NCI-H2081 treated with DMSO at 0.1 percent for 48 hours (cell line): ENCODE measurements at places on chromosomes 3 and 15.

DNA sequence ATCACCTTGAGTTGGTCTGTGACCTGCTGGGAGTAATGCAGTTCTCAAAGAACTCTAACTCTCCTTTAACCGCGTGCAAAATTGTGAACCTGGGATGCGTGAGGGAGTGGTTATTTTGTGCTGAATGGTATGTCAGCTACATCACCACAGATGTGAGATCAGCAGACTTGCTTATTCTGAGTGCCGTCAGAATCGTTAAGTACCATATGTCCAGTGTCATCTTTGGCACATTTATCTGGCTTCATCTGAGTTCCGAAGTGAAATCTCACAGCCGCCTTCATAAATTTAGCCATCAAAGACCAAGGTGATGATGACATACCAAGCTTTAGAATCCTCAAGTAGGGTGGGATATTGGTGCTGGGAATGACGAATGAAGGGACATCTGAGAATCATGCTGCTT lies 347.2 kb upstream of the TPRG1 start:
- DNase-seq = no peak

DNA sequence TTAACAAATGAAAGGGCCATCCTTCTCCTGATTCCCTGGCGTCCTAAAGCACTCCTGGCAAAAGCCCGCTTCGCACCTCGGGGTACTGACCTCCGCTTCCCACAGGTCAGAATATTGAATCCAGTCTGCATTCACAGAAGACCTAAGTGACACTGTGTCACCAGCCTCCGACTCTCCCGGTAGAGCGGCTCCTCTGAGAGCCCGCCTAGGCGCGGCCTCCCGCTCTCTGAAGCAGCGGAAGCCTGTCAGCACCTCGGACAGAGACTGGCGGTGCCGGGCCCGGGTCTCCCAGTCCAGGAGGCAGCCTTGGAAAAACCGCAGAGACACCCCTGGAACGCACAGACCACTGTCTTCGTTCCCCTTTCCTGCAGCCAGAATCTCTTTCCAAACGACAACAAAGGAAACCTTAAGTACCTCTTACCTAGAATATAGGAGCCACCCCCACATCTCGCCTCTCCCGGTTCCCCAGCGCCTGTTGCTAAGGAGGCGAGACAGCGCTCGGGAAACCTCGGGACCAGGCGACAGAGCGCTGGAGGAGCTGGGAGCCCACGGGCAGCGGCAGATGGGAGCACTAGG lies 1.2 kb downstream of the GABRB3 start:
- DNase-seq = no peak

- DNase-seq = no peak
Measured at GRCh38 chr3:51550080-51550819, 11.7 kb downstream of the RAD54L2 start.

DNA sequence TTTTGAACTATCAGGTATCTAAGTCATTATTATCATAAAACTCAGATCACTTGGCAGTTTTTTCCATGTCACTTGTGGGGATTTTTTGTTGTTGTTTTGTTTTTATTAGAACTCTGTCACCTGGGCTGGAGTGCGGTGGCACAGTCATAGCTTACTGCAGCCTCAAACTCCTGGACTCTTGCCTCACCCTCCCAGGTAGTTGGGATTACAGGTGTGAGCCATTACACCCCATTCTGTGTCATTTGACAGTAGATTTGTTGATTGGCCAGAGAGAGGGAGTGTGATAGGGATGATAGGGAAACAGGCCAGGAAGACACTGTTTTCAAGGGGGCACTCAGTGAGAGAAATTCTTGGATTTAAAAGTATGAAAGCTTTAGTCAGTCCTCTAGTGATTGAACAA lies 54.7 kb upstream of the SCAANT1 start:
- DNase-seq = no peak

- DNase-seq = no peak
Measured at GRCh38 chr3:146469150-146470017, at the start of gene PLSCR2. Gene PLSCR2 (minus strand): TSS chr3:146469561. CDS start chr3:146459904, 9,657 bp downstream.

DNA sequence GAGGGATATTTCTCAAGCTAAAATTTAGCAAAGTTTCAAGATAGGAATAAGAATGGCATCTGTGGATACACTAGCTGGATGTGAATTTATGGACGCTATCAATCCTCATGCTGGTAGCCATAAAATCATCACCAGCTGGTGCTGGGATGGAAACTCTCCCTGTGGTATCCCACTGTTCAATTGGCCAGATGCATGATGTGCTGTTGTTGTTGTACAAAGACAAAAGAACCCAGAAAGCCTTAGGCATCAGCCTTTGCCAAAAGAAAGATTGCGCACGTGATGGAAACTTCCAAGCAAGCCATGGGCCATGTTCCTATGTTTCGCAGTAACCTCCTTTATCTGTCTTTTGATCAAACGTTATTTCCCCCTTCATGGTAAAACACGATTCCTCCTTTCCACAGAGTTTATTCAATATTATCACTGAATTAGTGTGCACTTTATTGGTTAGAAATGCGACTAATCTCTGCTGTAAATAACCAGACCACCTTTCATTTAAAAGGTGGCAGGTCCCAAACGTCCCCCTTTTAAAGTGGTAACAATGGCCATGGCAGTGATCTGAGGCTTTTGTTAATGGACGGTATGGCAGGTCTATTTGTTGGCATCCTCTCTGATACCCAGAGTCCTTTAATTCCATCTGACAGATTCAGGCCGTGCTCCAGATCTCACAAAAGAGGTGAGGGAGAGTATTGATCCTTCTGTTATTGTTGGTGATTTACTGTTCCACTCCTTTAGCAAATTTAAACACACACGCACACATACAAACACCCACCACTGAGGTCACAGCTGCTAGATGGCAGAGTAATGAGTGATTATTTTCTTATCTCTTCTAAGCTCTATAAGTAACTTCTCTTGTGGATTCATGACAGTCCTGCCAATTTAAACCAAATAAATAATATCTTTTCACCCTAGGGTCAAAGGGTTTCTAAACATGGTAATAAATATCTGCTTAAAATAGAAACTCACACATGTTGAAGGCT lies 291.2 kb upstream of the KCNMB2 start:
- peak; percentile 65 for DNase-seq
